ENCODE measurements at places on chromosomes 16 and 17. TPM values are rescaled to one million over a fixed set of nuclear protein-coding genes. Genes with fewer than 3 reads are reported as not detected.

DNA sequence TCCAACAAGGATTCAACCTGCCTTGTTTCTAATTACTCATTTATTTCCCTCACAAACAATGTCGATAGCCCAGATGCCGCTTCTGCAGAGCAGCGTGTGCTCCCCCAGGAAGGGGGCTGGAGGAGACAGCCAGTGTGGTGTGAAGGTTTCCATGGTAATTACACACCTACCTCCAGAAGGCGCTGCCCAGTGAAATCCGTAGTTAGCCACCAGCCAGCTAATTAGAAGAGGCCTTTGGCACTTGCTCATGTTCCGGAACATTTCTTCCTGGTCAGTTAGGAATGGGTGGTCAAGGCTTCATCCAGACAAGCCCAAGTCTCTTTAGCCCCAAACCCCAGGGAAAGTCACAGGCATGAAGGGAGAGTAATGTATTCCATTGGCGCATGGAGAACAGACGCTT is 342.5 kb upstream of the C16orf82 start:
- H3K4me3 ChIP-seq, result no peak overlapping the region
- DNase-seq, result no peak
- H3K4me1 ChIP-seq, result no peaks in the 10 kb centered on the region
- H3K27me3 ChIP-seq, result peaks cover 8% of the 10 kb centered on the region

DNA sequence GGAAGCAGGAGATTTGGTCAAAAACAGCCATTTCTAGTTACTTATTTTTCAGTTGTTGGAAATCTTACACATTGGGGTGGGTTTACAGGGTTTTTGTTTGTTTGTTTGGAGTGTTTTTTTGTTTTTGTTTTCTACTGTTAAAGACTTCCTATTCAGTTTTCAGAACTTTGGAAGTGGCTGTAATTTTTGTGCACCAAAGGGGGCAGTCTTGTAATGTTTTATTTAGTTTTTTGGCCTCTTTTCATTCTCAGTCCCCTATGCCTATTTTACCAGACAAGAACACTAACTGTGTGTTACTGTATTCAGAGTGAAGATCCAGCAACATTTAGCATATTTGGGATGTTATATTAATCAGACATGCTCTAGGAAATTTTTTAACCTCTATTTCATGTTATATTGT is 20.6 kb downstream of the TPPP3 start:
- no peaks in the 10 kb centered on the region for H3K4me1 ChIP-seq
- no peak overlapping the region for H3K27ac ChIP-seq

- H3K27me3 ChIP-seq, result no peaks in the 10 kb centered on the region
Measured at GRCh38 chr16:3999479-4000325, 116.5 kb downstream of the ADCY9 start.

DNA sequence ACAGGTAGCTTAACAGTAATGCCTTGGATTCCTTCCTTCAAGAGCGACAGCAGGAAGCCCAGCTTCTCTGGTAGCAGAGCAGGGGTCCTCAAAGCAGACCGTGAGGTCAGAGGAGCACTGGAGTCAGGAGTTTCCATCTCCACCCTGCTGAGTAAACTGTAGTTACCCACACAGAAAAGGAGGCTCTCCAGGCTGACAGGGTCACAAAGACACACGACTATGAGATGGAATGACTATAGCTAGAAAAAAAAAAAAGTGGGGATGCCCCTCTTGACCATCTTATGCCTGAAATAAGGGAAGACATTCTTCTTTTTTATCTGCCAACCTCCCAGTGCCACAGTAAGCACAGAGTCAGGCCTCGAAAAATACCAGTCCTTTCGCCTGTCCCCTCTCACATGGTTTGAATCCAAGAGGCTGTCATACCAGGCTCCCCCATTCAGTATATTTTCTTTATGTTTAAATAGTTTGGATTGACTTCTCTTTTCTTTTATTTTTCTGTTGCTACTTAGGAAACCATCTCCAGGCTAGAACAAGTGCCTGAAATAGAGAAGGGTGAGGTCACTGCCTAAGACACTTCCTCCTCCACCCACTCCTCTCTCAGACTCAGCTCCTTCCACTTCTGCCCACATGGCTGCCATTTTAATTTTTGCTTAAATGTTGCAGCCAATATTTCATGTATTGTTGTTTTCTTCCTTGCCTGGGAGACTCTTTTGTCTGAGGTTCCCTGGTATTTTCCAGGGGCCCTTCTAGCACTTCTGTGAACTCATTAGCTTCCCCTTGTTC is 707.4 kb downstream of the MAF start:
- H3K36me3 ChIP-seq, result peaks cover 3% of the 10 kb centered on the region
- peak overlapping the region; percentile 13 for H3K4me3 ChIP-seq
- H3K27me3 ChIP-seq, result no peaks in the 10 kb centered on the region
- DNase-seq, result no peak
- H3K27ac ChIP-seq, result no peak overlapping the region

GRCh38 chr16:48497932-48498768 is 111.8 kb downstream of the N4BP1 start:
- H3K4me3 ChIP-seq, result no peak overlapping the region
- H3K36me3 ChIP-seq, result no peaks in the 10 kb centered on the region
- peaks cover 6% of the 10 kb centered on the region for H3K4me1 ChIP-seq
- no peak overlapping the region for H3K27ac ChIP-seq
- no peak for DNase-seq
- H3K27me3 ChIP-seq, result no peaks in the 10 kb centered on the region

- no peak overlapping the region for H3K27ac ChIP-seq
- H3K4me1 ChIP-seq, result no peaks in the 10 kb centered on the region
- no peaks in the 10 kb centered on the region for H3K36me3 ChIP-seq
- peaks cover 6% of the 10 kb centered on the region for H3K27me3 ChIP-seq
- peak; percentile 12 for DNase-seq
Measured at GRCh38 chr17:80124351-80124981, 22.5 kb downstream of the EIF4A3 start.

DNA sequence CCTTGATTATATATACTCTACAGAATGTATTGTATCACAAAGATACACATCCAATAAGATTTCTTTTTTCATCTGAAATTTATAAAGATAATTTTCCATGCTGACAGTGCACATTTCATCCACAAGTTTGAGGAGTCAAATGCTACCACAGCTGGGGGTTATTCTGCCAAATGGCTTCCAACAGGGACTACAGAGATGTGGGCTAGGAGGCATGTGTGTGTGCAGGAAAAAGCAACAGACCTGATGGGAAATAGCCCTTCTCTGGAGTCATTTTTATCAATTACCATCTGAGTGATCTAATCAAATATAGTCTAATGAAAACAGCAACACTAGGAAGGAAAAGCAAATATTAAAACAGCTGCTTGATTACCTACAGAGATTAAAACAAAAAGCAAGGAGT is 290.5 kb downstream of the CEP112 start:
- H3K36me3 ChIP-seq, result no peaks in the 10 kb centered on the region
- no peaks in the 10 kb centered on the region for H3K27me3 ChIP-seq
- no peak overlapping the region for H3K4me3 ChIP-seq

- no peaks in the 10 kb centered on the region for H3K36me3 ChIP-seq
- no peaks in the 10 kb centered on the region for H3K4me1 ChIP-seq
- no peak overlapping the region for H3K4me3 ChIP-seq
- DNase-seq, result no peak
Measured at GRCh38 chr16:86078121-86078600, 179.2 kb downstream of the IRF8 start.

DNA sequence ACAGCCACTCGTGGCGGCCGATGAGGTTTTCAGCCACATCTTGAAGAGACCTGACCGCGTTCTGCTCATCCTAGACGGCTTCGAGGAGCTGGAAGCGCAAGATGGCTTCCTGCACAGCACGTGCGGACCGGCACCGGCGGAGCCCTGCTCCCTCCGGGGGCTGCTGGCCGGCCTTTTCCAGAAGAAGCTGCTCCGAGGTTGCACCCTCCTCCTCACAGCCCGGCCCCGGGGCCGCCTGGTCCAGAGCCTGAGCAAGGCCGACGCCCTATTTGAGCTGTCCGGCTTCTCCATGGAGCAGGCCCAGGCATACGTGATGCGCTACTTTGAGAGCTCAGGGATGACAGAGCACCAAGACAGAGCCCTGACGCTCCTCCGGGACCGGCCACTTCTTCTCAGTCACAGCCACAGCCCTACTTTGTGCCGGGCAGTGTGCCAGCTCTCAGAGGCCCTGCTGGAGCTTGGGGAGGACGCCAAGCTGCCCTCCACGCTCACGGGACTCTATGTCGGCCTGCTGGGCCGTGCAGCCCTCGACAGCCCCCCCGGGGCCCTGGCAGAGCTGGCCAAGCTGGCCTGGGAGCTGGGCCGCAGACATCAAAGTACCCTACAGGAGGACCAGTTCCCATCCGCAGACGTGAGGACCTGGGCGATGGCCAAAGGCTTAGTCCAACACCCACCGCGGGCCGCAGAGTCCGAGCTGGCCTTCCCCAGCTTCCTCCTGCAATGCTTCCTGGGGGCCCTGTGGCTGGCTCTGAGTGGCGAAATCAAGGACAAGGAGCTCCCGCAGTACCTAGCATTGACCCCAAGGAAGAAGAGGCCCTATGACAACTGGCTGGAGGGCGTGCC is 30.1 kb downstream of the CIITA start:
- H3K36me3 ChIP-seq, result peaks cover 94% of the 10 kb centered on the region
- peak overlapping the region; percentile 64 for H3K27ac ChIP-seq
- H3K4me1 ChIP-seq, result peaks cover 66% of the 10 kb centered on the region

DNA sequence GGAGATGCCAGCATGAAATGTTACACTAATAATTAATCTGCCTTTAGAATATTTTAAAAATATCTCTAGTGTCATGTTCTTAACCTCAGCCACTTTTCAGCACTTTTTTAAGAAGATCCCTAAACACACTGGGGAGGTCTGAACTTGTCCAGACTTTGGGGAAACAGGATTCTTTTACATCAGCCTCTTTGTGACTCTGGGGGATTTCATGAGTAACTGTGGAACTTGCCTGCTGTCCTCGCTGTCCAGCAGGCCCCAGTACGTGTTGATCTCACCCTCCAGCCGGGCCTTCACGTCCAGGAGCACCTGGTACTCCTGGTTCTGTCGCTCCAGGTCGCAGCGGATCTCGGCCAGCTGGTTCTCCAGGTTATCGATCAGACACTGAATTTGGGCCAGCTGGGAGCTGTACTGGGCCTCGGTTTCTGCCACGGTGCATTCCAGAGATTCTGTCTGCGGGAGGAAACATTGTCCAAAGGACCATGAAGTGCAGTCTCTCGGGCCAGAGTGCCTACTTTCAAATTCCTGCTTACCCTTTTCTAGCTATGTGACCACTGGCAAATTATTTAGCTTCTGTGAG is 5.5 kb downstream of the KRT40 start:
- no peaks in the 10 kb centered on the region for H3K4me1 ChIP-seq
- H3K27ac ChIP-seq, result no peak overlapping the region
- no peak for DNase-seq
- H3K4me3 ChIP-seq, result no peak overlapping the region
- H3K36me3 ChIP-seq, result no peaks in the 10 kb centered on the region
- peaks cover 25% of the 10 kb centered on the region for H3K27me3 ChIP-seq

GRCh38 chr17:76909971-76910760 is 42.0 kb downstream of the MGAT5B start:
- H3K36me3 ChIP-seq, result no peaks in the 10 kb centered on the region
- H3K27ac ChIP-seq, result no peak overlapping the region
- H3K27me3 ChIP-seq, result peaks cover 29% of the 10 kb centered on the region
- H3K4me3 ChIP-seq, result no peak overlapping the region
- DNase-seq, result no peak

GRCh38 chr17:39634384-39634871 is 2.5 kb upstream of the STARD3 start:
- no peak for DNase-seq
- H3K4me3 ChIP-seq, result no peak overlapping the region
- peaks cover 40% of the 10 kb centered on the region for H3K4me1 ChIP-seq
- H3K27ac ChIP-seq, result no peak overlapping the region
- H3K27me3 ChIP-seq, result peaks cover 8% of the 10 kb centered on the region

GRCh38 chr16:26988186-26988585 is 78.5 kb upstream of the C16orf82 start:
- no peaks in the 10 kb centered on the region for H3K4me1 ChIP-seq
- no peak for DNase-seq
- no peak overlapping the region for H3K4me3 ChIP-seq
- peaks cover 11% of the 10 kb centered on the region for H3K27me3 ChIP-seq

DNA sequence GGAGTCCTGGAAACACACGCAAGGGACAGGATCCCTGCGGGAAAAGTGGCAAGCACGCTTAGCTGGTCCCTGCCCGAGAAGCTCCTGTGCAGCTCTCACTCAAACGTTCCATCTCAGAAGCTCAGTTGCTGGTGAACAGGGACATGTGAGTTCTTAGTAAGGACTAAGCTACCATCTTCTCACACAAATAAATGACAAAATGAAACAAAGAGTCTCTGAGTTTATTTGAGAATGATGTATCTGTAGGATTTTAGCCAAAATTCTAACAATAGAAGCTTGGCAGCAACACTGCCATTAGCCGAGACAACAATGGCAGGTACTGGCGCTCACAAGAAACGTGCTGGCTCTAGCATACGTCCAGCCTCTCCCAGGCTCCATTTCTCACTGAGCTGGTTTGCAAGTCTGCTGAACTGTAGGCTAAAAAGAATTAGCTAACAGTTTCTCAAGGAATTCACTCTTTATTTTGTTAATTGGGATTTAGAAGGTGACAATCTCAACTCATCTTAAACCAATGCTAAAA is 90.2 kb downstream of the VPS53 start:
- no peak overlapping the region for H3K27ac ChIP-seq
- peaks cover 76% of the 10 kb centered on the region for H3K36me3 ChIP-seq
- no peaks in the 10 kb centered on the region for H3K4me1 ChIP-seq
- DNase-seq, result no peak
- no peaks in the 10 kb centered on the region for H3K27me3 ChIP-seq

DNA sequence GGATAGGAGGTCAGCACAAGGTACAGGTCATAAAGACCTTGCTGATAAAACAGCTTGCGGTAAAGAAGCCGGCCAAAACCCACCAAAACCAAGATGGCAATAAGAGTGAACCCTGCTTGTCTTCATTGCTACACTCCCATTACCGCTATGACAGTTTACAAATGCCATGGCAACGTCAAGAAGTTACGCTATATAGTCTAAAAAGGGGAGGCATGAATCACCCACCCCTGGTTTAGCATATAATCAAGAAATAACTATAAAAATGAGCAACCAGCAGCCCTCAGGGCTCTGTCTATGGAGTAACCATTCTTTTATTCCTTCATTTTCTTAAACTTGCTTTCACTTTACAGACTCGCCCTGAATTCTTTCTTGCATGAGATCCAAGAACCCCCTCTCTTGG is 1.0 kb upstream of the HSBP1 start:
- no peak for DNase-seq
- peak overlapping the region; percentile 97 for H3K4me3 ChIP-seq
- H3K36me3 ChIP-seq, result peaks cover 35% of the 10 kb centered on the region
- peak overlapping the region; percentile 92 for H3K27ac ChIP-seq

WSB1 gene
- total RNA-seq, result 115 TPM

GAS7 gene
- 44.2 TPM for total RNA-seq

BMERB1 gene
- 7.1 TPM for total RNA-seq

KRT27 gene
- not detected for total RNA-seq

TNRC6C gene
- total RNA-seq, result 14.4 TPM

MT1G gene
- total RNA-seq, result not detected

ESRP2 gene
- 0.40 TPM for total RNA-seq

CBX1 gene
- 46.0 TPM for total RNA-seq

YBX2 gene
- not detected for total RNA-seq

HOXB1 gene
- not detected for total RNA-seq

LGALS9B gene
- not detected for total RNA-seq
